ENCODE measurements at places on chromosomes 11 and 22.

DNA sequence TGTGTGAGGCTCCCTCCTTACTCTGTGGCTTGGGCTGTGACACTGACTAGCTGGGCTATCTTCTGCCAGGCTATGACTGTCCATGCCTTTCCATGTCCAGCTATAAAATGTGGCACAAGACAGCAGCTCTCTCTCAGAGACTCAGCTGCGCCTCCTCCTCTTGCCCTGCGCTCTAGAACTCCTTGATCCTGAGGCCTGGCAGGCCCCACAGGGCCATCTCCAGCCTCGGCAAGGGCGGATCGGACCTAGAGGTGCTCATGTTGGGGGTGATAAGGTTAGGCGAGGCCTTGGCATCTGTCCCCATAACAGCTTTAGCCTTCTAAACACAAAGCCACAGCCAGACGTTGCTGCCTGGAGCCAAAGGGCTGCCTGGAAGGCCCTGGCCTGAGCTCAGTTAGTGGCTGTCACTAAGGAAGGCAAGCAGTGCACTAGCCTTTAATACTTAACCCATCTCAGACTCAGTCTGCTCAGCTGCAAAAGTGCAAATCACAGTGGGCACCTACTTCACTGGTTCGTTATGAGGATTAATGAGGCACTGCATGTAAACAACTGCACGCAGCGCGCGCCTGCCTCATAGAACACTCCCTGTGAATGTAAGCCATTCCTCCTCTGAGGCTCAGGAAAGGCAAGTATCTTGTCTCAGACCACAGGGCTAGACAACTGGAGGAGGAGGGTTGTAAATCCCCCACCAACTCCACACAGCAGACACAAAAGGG is 1.2 kb downstream of the GUCD1 start:
- no peak for DNase-seq

GRCh38 chr11:116615211-116615865 is 157.4 kb downstream of the BUD13 start:
- DNase-seq, result no peak

- DNase-seq, result no peak
Measured at GRCh38 chr11:44445500-44446365, 119.7 kb upstream of the CD82 start.

GRCh38 chr11:748007-748359 is 719 bp downstream of the TALDO1 start:
- DNase-seq, result no peak

DNA sequence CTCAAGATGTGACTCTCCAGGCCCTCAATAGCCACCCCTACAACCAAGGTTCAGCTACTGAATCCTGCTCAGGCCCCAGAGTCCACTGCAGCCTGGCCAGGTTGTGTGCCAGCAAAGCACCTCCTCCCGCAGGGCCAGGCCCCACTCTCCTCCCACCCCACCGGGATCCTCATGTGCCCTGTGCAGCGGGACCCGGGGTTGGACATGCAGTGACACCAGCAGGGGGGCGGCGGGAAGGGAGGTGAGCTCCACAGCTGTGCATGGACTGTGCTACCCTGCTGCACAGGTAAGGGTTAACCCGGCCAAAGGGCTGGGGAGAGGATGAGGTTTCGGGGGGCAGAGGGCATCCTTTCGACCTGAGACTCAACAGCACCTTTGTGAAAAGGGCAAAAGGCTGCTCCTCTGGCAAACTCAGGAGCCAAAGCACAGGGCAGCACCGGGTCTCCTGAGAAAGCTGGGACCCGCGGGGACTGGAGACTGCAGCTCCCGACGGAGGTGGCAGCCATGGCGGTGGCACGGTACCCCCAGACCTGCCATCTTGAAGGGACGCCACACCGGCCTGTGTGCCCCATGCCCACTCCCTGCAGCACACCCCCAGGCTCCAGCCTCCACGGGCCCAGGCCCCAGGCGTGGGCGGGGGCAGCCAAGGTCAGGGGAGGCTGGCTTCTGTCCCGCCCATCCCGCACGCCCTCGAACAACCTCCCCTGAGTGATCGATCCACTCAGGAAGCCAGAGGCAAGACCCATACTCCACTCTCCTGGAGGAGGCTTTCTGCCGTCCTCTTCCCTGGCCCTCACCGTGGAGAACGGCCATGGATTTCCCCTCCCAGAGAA is 10.6 kb downstream of the PLXNB2 start:
- DNase-seq, result no peak

DNA sequence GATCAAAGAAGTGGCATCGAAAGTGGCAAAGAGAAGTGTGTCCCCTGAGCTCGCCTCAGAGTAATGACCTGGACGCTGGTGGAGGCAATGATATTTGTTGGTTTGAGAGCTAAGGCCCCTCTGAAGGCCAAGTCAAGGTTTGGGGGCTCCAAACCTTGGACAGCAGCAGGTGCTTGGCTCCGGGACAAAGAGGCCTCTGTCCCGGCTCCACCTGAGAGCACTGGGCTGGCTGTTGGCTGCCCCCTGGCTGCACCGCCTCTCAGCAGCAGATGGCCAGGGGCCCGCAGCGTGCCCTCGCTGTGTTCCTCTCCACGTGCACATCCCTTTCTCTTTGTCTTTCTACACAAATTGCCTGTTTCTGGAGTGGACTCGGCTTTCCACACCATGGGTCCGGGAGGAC is 301.3 kb downstream of the NTM start:
- no peak for DNase-seq

DNA sequence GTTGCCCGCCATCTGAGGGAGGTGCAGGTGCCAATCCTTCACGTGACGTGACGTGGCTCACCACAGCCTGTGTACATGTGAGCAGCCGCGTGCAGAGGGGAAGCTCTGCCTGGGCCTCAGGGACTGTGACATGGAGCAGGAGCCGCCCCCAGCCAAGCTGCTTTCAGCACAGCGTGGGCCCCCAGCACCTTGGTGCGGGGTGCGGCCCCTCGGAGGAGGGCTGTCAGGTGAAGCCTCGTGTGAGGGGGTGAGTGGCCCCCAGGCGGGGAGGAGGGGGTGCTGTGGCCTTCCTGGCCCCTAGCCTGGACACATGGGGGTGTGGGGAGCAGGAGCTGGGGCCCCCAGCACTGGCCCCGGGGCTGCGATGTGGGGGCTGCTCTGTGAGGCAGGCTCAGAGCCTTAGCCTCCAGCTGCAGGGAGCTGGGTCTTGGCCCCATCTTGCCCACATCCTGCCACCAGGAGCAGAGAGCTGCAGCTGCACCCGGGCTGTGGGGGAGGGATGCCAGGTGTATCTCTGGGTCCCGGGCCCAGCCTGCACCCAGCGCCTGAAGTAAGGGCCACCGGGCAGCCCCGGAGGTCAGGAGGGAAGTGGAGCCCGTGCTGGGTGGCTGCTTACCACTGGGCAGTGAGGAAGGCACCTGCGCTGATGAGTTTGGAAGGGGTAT is at the start of gene ADORA2A:
TSS of gene ADORA2A (plus strand) at position 100 of the 665 bp plus-strand sequence. CDS start 5,806 bp downstream, outside the sequence.
- DNase-seq, result peak; percentile 75

DNA sequence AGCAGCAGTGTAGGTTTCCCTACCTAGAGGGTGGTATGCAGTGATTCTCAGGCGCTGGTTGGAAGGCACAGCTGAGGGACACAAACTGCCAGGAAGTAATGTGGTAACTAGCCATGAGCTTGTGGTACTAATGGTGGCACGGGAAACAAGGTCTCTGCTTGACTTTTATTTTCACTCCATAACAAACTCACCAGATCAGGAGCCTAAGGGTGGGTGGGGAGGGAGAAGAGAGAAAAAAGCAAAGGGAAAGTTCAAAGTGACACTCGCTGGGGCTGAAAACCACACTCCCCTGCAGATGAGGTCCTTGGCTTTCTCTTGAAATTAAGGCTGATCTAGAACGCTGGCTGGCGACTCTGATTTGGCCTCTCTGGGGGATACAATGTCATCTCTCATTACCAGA is 22.0 kb downstream of the TRAF6 start:
- no peak for DNase-seq

DNA sequence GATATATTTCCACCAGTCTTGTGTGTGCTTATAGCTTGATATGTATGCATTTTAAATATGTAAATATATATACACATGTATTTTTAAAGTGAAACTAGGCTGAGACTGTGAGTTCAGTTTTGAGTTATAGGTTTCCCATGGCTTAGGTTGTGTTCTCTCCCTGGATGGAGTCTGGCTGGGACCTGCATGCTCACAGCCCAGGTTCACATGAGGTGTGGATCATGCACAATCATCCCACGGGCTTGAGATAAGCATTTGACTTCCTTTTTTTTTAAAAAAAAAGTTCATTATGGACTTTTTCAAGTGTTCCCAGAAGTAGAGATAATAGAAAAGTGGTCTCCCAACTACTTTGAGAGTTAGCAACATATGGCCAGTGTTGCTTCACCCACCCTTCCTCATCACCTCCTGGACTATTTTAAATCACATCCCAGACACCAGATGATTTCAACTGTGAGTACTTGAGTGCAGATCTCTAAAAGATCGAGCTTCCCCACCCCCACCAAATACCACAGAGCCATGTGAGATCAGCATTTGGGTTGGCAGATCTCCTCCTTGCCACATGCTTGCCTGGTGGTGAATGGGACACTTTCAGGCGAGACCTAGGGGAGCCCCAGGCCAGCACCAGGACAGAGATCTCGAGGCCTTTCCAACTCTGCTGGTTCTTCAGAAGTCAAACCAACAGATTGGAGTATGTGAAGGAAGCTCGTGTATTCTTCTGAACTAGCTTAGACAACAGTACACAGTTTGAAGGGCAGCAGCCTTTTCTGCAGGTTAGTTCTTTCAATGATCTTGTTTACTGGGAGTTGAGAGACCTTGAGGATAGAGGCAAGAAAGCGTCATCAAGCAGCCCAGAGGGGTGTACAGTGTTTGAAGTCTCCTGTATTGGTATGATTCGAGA is 15.9 kb downstream of the MED15 start:
- no peak for DNase-seq

DNA sequence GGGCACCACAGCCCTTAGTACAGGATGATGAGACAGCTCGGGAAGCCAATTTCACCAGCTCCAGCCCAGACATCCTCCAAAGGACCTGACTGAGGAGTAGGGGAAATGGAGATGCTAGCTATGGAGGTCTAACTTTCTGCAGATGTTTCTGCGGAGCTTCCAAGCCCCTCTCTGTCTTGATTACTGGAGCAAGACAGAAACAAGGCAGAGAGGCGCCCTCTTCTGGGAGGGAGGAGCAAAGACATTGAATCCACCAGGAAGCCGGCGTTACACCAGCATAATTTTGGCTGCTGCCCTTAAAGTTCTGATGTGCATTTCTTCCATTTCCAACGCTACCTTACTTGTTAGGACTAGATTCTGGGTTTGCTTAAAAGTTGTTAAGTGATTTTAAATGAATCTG is 107.3 kb upstream of the HSD17B12 start:
- DNase-seq, result no peak

DNA sequence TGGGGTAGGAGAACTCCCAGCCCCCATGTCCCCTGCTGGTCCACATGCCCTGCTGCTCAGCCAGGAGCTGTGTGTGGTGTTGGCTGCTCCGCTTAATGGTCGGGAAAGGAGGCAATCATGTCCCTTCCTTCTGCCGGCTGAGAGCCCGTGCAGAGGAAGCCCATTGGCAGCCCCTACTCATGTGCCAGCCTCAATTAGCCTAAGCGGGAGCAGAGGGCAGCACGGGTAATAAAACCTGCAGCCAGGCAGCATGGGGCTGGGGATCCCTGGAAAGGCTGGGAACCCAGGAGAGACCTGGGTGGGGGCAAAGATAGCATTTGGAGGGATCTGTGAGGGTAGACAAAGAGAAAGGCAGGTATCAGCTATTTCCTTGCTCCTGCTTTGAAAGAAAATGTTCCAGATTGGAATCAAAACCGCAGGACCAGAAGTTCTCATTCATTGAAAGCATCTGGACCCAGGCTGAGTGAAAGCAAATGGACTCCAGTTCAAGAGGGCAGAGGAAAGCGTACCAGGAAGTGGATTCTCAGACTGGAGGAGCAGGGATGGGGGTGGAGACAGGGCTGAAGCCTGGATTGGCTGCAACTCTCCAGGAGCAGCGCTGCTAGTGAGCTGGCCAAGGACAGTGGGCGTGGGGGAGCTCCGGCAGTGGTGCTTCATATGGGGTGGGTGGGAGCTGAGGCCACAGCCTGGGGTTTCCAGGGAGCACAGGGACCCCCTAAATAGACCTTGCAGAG is 103.4 kb upstream of the NECTIN1 start:
- no peak for DNase-seq

- DNase-seq, result no peak
Measured at GRCh38 chr11:45922425-45923082, at the start of gene LARGE2. LARGE2 (plus strand) TSS chr11:45922656; CDS start chr11:45922883, 227 bp downstream.

GRCh38 chr11:1633864-1634263 is 4.3 kb downstream of the KRTAP5-5 start:
- DNase-seq, result no peak

DNA sequence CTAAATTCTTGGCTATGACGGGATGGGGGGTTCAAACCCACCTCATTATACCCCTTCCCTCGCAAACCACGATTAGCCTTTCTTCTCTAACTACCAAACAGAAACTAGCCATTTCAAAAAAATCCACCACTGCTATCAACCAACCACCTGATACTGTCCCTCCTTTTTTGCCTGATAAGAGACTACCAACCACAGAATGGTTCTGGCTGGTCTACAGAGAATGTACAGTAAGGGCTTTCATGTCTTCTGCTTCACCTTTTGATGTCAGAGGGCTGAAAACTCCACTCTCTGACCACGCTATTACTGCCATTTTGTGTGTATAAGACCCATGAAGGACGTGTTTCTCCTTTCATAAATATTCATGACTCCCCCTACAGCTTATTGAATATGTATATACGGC is 19.1 kb downstream of the RIC3 start:
- DNase-seq, result no peak

- no peak for DNase-seq
Measured at GRCh38 chr11:59187587-59187986, 15.7 kb downstream of the DTX4 start.

DNA sequence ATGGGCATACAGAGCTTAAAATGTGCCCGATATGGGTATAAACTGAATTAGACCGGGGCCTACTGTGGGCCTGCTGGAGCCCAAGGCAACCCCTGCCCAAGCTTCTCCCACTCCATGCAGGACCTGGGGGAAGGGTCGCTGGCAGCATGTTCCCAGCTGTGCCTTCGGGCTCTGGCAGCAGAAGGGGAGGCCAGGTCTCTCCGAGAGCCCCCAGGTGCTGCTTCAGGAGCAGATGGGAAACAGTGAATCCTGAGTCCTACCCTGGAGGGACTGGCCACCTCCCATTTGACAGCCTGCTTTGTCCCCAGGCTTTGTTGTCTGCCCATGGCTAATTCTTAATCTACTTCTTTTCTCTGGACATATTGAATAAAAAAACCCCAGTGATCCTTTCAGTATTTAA is 315.6 kb upstream of the B3GAT1 start:
- DNase-seq, result no peak

DNA sequence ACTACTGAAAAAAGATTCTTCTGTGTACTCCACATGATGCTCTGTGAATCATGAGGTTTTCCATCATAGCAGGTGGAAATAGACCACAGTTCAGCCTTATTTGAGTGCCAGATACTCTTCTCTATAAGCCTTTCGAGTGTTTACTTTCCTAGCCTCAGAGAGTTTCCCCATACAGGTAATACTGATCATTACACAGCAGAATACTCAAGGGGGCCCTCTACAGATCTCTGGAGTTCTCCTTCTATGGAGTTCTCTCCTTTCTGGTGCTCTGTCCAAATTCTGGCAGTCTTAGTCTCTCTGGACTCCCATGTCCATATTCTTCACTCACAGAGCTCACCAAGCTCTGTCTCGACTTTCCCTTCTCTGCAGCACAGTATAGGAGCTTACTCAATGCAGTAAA is 175.7 kb upstream of the CARD18 start:
- no peak for DNase-seq

GRCh38 chr11:90310210-90310609 is 87.4 kb upstream of the CHORDC1 start:
- no peak for DNase-seq

GRCh38 chr11:104372111-104372510 is 208.2 kb upstream of the PDGFD start:
- no peak for DNase-seq

- DNase-seq, result no peak
Measured at GRCh38 chr22:36818010-36818642, 1.3 kb upstream of the PVALB start.

GRCh38 chr11:27616711-27617110 is 83.5 kb downstream of the BDNF start:
- no peak for DNase-seq
